Stimulated activated CD4-positive, alpha-beta T cell treated with anti-CD3 and anti-CD28 coated beads, Interleukin-4, amount 100 ng/mL, for 1 hour (primary cell): ENCODE measurements at places on chromosomes 13 and 19.

GRCh38 chr19:5448374-5448773 is 6.8 kb upstream of the ZNRF4 start:
- no peak for DNase-seq

- DNase-seq, result no peak
Observed at GRCh38 chr19:2371656-2372055, 11.6 kb downstream of the TMPRSS9 start.

GRCh38 chr13:65508338-65508737 is 1721.8 kb downstream of the PCDH9 start:
- DNase-seq, result no peak

- DNase-seq, result peak; percentile 75
Observed at GRCh38 chr19:39401549-39402345, 4.9 kb upstream of the ZFP36 start.

DNA sequence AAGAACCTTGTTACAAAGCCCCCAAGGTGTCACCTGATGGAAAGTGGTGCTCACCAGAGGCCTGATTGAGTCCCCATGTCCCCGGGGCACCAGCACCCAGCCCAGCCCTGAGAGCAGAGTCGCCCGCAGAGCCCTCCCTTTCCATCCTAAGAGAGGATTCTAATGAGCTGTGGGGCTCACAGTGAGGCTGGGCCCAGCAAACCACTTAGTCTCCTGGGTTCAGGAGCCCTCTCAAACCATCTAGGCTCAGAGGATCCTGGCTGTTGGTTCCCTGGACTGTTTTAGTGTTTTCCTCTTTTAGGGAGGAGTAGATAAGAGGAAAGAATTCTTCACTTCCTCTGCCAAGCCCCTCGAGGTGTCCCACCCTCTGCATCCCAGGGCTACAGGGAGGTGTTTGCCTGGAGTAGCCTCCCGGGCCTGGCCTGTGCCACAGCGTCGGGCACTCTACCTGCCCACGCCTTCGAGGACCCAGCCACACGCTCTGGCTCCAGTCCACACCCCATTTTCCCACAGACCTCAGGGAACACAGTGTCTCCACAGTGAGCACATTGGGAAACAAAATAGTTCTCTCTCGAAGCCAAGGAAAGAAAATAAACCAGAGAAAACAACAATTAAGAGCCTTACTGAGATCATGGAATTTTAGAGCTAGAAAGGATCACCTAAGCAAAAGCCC is 34.4 kb downstream of the DHRS12 start:
- no peak for DNase-seq

GRCh38 chr19:31138077-31138476 is 211.2 kb downstream of the TSHZ3 start:
- no peak for DNase-seq

- no peak for DNase-seq
Observed at GRCh38 chr19:40242480-40242879, 16.0 kb upstream of the CCNP start.

- DNase-seq, result no peak
Observed at GRCh38 chr19:41311072-41311471, 1.1 kb downstream of the CCDC97 start.

DNA sequence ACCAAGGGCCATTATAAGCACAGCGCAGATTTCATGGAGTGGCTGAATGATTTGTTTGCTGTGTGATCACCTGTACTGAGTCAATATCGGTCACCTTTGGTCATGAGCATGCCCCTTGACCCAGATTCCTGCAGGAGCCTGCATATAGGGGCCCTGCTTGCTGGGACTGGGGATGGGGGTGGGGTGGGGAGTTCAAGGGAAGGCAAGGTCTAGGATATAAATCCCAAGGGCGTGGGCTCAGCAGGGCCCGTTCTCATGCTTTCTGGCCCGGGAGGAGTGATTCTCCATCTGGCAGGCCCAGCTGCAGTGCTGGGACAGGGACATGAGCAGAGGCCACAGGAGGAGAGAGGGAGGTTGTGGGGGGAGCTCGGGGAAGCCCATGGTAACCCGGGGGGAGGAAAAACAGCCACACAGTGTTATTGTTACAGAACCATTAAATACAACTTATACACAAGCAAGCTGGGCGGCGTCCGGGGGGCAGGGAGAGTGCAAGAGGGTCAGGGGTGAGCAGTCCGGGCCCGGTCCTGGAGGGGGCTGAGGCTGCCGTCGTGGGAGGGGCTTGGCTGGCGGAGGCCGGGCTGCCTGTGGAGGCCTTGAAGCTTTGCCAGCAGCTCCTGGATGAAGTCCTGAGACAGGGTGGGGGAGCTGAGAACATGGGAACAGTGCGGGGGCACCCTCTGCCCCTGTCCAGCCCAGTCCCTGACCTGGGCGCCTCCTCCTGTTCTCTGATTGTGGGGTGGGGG is 5.2 kb downstream of the PPP1R14A start:
- DNase-seq, result no peak

- no peak for DNase-seq
Observed at GRCh38 chr19:1042689-1043511, 3.0 kb downstream of the ABCA7 start.

- DNase-seq, result no peak
Observed at GRCh38 chr19:1058112-1058511, 8.9 kb upstream of the ARHGAP45 start.

DNA sequence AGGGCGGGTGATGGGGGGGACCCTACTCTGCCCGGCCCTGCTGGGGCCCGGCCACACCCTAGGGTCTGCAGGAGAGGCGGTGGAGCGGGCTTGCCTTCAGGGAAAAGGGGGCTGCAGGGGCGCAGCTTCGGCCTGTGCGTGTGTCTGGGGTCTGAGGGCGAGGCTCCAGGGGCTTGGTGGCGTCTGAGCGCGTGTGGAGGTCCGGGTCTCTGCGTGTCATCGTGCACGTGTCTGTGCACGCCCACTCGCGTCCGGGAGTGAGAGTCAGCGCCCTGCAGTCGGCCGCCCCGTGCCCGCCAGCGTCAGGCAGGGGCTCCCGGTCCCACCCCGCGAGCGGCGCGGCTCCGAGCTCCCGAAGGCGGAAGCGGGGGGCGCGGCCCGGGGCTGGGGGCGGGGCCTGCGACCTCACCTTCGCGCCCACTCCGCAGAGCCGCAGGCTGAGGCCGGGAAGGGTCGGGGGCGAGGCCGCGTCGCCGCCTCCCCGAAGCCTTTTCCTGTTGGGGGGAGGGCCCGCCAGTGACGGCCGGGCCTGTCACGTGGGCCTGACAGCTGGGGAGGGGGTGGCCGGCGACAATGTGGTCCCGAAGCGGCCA is at the start of gene ARHGAP45:
Gene ARHGAP45, plus strand, starts transcription at position 420 of the 593 bp plus-strand sequence. CDS start 239 bp downstream, outside the sequence.
- peak; percentile 83 for DNase-seq

DNA sequence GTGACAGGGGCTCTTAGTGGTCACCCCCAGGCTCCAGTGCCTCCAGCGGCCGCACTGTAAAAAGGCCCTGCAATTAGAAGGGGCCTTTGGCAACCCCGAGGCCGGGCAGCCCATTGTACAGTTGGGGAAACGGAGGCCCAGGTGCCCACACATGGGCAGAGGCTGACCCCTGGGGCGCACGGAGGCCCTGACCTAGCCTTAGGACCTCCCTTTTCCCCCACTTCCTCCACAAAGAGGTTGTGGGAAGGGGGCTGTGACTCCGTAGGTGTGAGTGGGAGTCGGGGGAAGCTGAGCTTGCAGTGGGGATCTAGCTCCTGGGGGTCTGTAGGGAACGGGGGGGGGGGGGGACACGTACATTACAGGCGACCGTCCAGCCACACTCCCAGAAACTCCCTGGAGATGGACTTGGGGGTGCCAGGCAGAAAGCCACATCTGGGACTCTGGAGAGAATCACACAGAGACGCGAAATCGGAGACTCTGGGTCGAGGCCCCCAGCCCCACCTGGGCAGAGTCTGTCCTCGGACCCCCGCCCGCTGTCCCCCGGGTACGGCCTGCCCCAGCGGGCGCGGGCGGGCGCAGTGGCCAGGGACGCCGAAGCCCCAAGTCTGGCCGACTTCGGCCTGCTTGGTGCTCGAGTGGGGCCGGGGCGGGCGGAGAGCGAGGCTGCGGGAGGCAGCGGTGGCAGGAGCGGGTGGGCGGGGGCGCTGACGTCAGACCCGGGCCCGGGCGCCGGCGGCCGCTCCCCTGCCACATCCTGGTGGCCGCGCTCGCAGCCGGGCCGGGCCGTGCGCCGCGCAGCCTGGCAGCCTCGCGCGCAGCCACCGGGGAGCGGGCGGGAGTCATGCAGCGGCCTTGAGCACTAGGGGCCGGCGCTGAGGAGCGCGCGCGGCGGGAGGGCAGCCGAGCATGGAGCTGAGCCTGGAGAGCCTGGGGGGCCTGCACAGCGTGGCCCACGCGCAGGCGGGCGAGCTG is at the start of gene ONECUT3:
Gene ONECUT3, plus strand, starts transcription at position 750 of the 972 bp plus-strand sequence. Its CDS starts 157 bp downstream, at position 907.
- no peak for DNase-seq

DNA sequence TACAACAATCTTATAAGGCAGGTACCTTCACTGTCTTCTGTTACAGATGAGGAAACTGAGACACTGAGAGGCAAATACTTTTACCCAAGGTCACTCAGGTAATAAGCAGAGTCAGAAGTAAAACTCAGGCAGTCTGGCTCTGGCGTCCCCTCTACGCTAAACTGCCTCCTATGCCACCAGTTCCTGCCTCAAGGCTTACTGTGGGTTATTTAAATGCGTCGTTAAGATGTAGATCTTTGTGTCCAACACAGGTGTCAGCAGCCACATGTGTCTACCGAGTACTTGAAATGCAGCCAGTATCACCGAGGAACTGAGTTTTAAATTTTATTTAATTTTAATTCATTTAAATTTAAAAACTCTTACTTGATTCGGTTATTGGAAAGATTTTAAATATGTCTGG is 1.9 kb downstream of the HAS1 start:
- DNase-seq, result no peak

DNA sequence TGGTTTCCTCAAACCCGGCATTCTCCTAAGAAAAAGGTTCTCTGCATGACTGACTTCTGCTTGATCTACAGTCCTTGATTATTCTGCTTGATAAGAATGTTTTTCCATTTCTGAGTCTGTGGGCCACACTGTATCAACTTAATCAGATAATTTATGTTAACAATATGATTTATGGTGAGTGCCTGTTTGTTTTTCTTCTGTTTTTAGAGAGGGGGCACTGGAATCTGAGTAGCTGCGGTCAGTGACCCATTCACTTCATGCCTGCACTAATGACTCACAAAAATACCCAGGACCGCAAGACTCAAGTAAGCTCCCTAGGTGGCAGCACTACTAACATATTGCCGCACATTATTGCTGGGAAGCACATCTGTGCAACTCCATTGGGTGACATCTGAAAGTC is 542.3 kb upstream of the ATXN8OS start:
- DNase-seq, result no peak

GRCh38 chr19:38742906-38743305 is 1.4 kb downstream of the CAPN12 start:
- DNase-seq, result no peak

DNA sequence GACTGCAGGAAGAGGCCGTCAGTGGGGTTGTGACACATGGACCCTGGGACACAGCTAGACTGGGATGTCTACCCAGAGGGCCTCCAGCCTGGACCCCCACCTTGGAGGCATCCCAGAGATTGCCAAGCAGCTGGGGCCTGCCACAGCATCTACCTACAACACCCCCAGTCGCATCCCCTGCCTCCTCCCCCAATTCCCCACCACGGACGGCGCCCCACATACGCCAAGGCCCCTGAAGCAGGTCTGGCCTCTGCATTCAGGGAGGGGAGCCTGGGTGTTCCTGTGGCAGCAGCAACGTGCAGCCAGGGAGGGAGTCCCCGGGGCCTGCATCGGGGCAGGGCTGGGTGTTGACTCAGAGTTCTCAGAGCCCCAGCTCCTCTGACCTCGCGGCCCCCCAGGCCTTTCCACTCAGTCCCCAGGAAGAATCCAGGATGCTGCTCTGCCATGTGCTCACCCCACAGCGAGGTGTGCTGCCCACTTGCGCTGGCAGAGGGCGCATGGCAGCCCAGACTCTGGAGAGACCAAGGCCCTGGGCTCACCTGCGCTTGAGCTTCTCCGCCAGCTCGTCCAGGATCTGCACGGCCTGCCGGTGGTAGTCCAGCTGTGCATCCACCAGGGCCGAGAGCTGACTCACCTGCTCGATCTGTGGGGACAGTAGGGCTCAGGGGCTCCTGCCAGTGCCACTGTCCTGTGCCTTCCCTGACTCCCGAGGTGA is 19.6 kb downstream of the MPND start:
- no peak for DNase-seq
